T-helper 17 cell (primary cell): ENCODE measurements at places on chromosomes 5 and 9.

- H3K27me3 ChIP-seq, result no peaks in the 10 kb centered on the region
- no peak for DNase-seq
- peaks cover 7% of the 10 kb centered on the region for H3K36me3 ChIP-seq
- peaks cover 3% of the 10 kb centered on the region for H3K4me1 ChIP-seq
- no peak overlapping the region for H3K27ac ChIP-seq
- no peak overlapping the region for H3K4me3 ChIP-seq
Measured at GRCh38 chr9:20921362-20921761, 110.1 kb downstream of the HACD4 start.

GRCh38 chr9:89428901-89429890 is 68.7 kb downstream of the SEMA4D start:
- peak overlapping the region; percentile 96 for H3K27ac ChIP-seq
- H3K4me3 ChIP-seq, result peak overlapping the region; percentile 49
- DNase-seq, result peak; percentile 40
- peaks cover 2% of the 10 kb centered on the region for H3K36me3 ChIP-seq

- H3K27me3 ChIP-seq, result no peaks in the 10 kb centered on the region
- H3K4me1 ChIP-seq, result no peaks in the 10 kb centered on the region
- no peak for DNase-seq
- H3K36me3 ChIP-seq, result peaks cover 2% of the 10 kb centered on the region
- no peak overlapping the region for H3K4me3 ChIP-seq
- no peak overlapping the region for H3K27ac ChIP-seq
Measured at GRCh38 chr5:172658961-172659501, 18.0 kb downstream of the NEURL1B start.

DNA sequence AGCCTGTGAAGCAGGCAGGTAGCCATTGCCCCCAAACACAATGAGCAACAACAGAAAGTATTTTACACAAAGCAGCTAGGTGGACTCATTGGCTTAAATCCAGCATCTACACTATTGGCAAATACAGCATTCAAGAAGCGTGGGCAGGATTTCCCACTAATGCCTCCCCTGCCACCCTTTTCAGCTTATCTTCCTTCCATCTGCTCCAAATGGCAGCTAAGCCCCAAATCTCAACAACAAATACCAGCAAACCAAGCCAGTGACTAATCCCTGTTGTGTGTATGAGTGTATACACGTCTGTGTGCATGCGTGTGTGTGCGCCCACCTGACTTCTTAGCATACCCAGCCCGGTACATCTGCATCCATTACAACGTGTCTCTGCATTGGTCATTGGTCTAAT is 151.2 kb upstream of the WWC1 start:
- DNase-seq, result no peak
- H3K27ac ChIP-seq, result no peak overlapping the region
- H3K4me3 ChIP-seq, result no peak overlapping the region
- H3K4me1 ChIP-seq, result peaks cover 8% of the 10 kb centered on the region
- peaks cover 37% of the 10 kb centered on the region for H3K27me3 ChIP-seq

DNA sequence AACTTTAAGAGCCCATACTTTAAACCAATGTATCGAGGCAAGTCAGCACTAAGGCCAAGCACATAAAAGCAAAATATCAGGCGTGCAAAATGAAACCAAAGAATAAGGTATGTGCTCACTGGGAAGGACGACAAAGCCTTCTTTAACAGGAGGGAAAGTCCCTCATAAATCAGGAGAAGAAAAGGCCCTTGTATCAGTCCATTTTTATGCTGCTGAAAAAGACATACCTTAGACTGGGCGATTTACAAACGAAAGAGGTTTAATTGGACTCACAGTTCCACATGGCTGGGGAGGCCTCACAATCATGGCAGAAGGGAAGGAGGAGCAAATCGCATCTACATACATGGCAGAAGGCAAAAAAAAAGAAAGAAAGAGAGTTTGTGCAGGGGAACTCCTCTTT is 68.9 kb downstream of the UBE2QL1 start:
- no peak overlapping the region for H3K4me3 ChIP-seq
- H3K36me3 ChIP-seq, result no peaks in the 10 kb centered on the region
- DNase-seq, result no peak
- peaks cover 3% of the 10 kb centered on the region for H3K4me1 ChIP-seq
- H3K27ac ChIP-seq, result no peak overlapping the region

- peaks cover 2% of the 10 kb centered on the region for H3K36me3 ChIP-seq
- peaks cover 24% of the 10 kb centered on the region for H3K27me3 ChIP-seq
- H3K27ac ChIP-seq, result no peak overlapping the region
Measured at GRCh38 chr5:91030521-91031401, 352.4 kb downstream of the ARRDC3 start.

DNA sequence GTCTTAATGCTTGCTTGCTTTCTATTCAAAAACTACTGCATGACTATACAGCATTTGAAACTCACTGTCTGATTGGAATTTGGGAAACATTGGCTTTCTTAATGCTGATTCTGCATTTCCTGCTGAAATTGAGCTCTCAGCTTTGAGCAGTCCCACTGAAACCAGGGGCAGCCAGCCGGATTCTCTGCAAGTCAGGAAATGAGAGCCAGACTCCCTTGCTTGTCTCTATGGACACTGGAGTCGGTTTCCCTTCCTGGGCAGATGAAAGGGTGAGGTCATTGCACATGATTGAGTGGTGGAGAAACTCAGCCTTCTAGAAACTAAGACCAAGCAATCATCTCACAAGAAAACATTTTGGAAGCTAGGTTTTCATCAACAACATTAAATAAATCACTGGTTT is 119.7 kb upstream of the SPATA31C2 start:
- no peaks in the 10 kb centered on the region for H3K36me3 ChIP-seq
- no peak overlapping the region for H3K27ac ChIP-seq
- H3K27me3 ChIP-seq, result peaks cover 6% of the 10 kb centered on the region
- DNase-seq, result no peak
- no peaks in the 10 kb centered on the region for H3K4me1 ChIP-seq
- H3K4me3 ChIP-seq, result no peak overlapping the region

GRCh38 chr9:72254901-72255545 is 105.8 kb downstream of the GDA start:
- DNase-seq, result no peak
- no peak overlapping the region for H3K27ac ChIP-seq
- H3K4me1 ChIP-seq, result no peaks in the 10 kb centered on the region
- no peak overlapping the region for H3K4me3 ChIP-seq
- H3K36me3 ChIP-seq, result no peaks in the 10 kb centered on the region

GRCh38 chr5:143524338-143524945 is 121.0 kb upstream of the NR3C1 start:
- no peak overlapping the region for H3K27ac ChIP-seq
- no peak overlapping the region for H3K4me3 ChIP-seq

DNA sequence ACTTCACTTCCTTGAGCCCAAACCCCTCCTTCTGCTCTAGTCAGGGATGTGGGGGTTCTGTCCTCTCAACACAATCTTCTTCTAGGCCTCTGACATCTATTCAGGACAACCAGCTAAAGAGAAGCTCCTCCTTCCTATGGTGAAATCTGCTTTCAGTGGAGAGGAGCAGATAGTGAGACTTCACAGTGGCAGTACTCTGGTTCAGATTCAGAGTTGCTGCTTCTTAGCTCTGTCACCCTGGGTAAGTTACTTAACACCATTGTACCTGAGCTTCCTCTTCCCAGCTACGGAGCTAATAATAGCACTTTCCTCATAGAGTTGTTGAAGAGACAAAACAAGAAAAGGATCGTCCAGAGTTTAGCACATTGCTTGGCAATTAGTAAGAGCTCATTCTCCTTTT is 77.3 kb upstream of the LARP1 start:
- H3K4me3 ChIP-seq, result no peak overlapping the region
- peaks cover 4% of the 10 kb centered on the region for H3K4me1 ChIP-seq
- no peak overlapping the region for H3K27ac ChIP-seq
- DNase-seq, result no peak

- DNase-seq, result no peak
- H3K36me3 ChIP-seq, result no peaks in the 10 kb centered on the region
- no peak overlapping the region for H3K27ac ChIP-seq
- H3K27me3 ChIP-seq, result no peaks in the 10 kb centered on the region
- peaks cover 10% of the 10 kb centered on the region for H3K4me1 ChIP-seq
- H3K4me3 ChIP-seq, result no peak overlapping the region
Measured at GRCh38 chr5:59660737-59661136, 232.8 kb downstream of the PDE4D start.

DNA sequence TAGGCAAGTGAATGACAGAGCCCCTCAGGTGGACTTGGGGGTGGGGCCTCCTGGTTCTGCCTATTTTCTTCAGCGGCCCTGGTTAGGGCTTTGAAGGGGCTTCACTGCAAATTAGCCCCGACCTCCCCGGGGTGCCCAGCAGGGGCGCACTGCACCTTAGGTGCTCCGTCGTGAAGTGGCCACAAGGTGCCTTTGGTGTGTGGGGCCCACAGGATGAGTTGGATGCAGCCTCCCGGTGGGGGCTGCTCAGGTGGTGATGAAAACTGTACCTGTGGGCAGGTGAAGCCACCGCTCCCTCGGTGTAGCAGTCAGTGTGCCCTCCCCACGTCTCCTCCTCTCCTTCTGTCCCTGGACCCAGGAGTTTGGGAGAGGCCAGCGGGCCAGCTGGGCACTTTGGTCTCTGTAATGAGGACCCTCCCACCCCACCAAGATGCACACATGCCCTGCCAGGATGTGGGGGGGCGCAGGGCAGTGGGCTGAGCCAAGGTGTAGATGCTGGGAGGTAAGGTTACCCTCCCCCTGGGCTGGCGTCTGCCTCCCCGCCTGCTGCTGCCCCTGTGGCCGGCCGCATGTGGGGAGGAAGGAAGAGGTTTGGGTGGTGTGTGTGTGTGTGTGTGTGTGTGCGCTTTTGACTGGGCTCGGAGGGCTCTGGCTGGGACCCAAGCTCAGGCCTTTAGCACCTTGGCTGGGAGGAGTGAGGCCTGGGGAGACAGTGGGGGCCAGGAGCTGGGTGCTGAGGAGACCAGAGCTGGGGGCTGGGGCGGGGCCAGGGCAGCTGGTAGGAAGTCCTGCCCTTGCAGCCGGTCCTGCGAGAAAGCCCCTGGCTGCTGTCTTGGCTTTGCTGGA is 55.6 kb downstream of the RXRA start:
- H3K27ac ChIP-seq, result peak overlapping the region; percentile 81
- H3K27me3 ChIP-seq, result no peaks in the 10 kb centered on the region
- peaks cover 19% of the 10 kb centered on the region for H3K4me1 ChIP-seq
- peak overlapping the region; percentile 78 for H3K4me3 ChIP-seq
- no peaks in the 10 kb centered on the region for H3K36me3 ChIP-seq

- H3K27ac ChIP-seq, result no peak overlapping the region
- H3K27me3 ChIP-seq, result peaks cover 5% of the 10 kb centered on the region
- no peak for DNase-seq
- no peaks in the 10 kb centered on the region for H3K36me3 ChIP-seq
- H3K4me1 ChIP-seq, result peaks cover 2% of the 10 kb centered on the region
- peak overlapping the region; percentile 78 for H3K4me3 ChIP-seq
Measured at GRCh38 chr9:133991214-133991921, 756 bp downstream of the VAV2 start.

- H3K4me1 ChIP-seq, result no peaks in the 10 kb centered on the region
- no peak overlapping the region for H3K4me3 ChIP-seq
- no peak for DNase-seq
- no peaks in the 10 kb centered on the region for H3K36me3 ChIP-seq
Measured at GRCh38 chr5:158639881-158640592, 459.7 kb downstream of the EBF1 start.

GRCh38 chr9:35729700-35730485 is 2.1 kb downstream of the TLN1 start:
- H3K4me1 ChIP-seq, result peaks cover 24% of the 10 kb centered on the region
- H3K27ac ChIP-seq, result no peak overlapping the region
- no peak overlapping the region for H3K4me3 ChIP-seq

DNA sequence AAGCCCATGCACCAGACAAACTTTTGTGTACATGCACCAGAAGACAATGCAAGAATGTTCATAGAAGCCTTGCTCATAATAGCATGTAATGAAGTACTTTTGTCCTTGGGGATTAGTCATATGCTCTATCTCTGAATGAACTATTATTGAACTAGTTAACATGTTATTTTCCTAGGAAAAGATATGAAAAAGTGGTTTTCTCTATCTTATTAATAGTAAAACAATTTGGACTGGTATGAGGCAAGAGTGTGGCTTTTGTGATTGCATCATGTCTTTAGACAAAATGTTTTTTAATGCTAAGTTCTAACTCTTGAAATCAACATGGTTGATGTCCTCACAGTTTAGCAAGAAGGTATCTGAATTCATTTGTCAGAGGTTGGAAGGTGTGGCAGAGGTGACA is 55.7 kb upstream of the SPDL1 start:
- H3K36me3 ChIP-seq, result peaks cover 2% of the 10 kb centered on the region
- no peak overlapping the region for H3K27ac ChIP-seq
- peaks cover 2% of the 10 kb centered on the region for H3K4me1 ChIP-seq
- no peak for DNase-seq
- H3K4me3 ChIP-seq, result no peak overlapping the region
- H3K27me3 ChIP-seq, result peaks cover 67% of the 10 kb centered on the region

DNA sequence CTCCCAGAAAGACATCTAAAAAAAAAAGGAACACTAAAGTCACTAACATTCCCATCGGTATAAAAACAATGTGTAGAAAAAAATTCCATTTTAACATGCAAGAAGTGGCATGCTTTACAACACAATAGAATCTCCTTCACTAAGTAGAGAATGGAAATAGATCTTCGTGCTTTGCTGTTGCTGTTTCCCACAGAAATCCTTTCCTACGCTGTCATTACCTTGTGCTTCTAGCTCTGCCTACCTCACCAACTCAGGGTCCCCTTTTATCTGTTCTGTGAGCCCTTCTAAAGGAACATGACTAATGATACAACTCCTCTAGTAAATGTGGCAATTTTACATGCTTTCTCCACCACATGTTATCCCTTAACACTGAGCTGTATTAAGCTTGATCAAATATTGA is 202.9 kb downstream of the MCTP1 start:
- H3K27me3 ChIP-seq, result peaks cover 11% of the 10 kb centered on the region
- DNase-seq, result no peak
- H3K4me1 ChIP-seq, result peaks cover 6% of the 10 kb centered on the region

DNA sequence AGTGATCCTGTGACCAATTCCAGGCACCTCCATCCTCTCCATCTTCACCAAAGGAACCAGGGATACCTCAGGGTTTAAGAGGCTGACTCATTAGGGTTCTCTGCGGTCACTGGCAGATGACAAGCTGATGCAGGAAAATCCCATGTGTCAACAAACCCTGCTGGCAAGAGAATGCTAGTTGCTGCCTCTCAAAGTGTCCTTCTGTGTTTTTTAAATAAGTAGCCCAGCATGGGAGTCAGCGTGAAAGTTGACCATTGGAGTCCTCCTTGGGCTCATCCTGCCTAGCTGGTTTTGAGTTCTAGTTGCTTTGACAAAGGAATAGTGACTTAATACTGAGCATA is 200.2 kb downstream of the SLIT3 start:
- no peaks in the 10 kb centered on the region for H3K36me3 ChIP-seq
- DNase-seq, result no peak
- H3K4me3 ChIP-seq, result no peak overlapping the region
- H3K27me3 ChIP-seq, result peaks cover 25% of the 10 kb centered on the region

DNA sequence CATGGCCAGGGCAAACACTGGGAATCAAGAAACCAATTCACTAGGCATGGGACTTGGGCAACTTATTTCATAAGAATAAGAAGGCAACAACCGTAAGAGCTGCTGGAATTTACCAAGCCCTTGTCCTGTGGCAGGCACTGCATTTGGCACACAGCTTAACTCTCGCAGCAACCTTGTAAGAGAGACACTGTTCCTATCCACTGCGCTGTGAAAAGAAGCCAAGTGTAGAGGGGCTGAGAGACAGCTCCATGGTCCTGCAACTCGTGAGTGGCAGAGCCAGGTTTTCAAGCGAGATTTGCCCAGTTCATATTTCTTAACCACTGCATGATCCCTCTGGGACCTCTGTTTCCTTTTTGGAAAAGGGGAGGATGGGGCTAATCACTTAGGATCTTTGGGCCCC is 129.3 kb upstream of the STC2 start:
- H3K4me3 ChIP-seq, result no peak overlapping the region
- no peaks in the 10 kb centered on the region for H3K4me1 ChIP-seq
- peaks cover 45% of the 10 kb centered on the region for H3K27me3 ChIP-seq
- no peaks in the 10 kb centered on the region for H3K36me3 ChIP-seq

GRCh38 chr9:35177520-35177919 is 15.7 kb downstream of the UNC13B start:
- H3K36me3 ChIP-seq, result peaks cover 3% of the 10 kb centered on the region
- H3K4me3 ChIP-seq, result no peak overlapping the region
- no peak overlapping the region for H3K27ac ChIP-seq
- peaks cover 12% of the 10 kb centered on the region for H3K27me3 ChIP-seq
